ENCODE measurements at places on chromosomes 4 and X. TPM values are rescaled to one million over a fixed set of nuclear protein-coding genes. Genes with fewer than 3 reads are reported as not detected.

DNA sequence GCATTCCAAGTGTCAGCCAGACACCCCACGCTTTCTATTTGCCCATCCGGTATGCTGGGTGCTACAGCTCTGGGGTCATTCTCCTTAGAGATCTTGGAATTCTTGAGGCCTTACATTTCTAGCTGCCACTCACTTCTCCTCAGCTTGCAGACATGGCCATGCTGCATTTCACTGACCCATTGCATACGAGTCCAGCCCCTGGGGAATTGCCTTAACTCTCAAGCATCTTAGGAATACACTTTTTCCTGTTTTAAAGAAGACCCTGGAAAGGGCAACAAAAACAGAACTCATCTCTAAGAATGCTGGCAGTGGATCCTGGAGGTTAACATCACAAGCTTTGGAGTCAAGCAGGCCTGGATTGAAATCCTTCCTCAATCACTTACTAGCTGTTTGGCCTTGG is 122.0 kb upstream of the LNX1 start:
- DNase-seq, result no peak

GRCh38 chrX:103384672-103385071 is 8.3 kb downstream of the BEX3 start:
- DNase-seq, result no peak

DNA sequence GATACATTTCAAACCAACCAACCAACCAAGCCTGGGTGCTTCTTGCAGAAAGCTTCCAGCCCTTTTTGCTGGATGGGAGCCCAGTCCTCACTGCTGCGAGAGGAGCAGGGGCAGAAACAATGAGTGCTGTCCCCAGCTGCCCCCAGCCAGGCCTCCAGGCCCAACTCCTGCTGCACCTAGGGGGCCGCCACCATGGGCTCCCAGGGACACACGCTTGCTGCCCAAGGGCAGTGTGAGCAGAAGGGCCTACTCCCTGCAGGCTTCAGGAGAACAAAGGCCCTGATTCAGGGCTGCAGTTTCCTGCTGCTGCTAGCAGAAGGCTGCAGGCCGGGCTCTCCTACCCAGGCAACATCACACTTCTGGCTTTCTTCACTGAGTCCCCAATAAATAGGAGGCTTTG is 37.7 kb upstream of the ENPP6 start:
- no peak for DNase-seq

- no peak for DNase-seq
Measured at GRCh38 chrX:31969714-31970113, 897.9 kb upstream of the FTHL17 start.

- DNase-seq, result no peak
Measured at GRCh38 chrX:109927663-109928273, 75.1 kb upstream of the TMEM164 start.

DNA sequence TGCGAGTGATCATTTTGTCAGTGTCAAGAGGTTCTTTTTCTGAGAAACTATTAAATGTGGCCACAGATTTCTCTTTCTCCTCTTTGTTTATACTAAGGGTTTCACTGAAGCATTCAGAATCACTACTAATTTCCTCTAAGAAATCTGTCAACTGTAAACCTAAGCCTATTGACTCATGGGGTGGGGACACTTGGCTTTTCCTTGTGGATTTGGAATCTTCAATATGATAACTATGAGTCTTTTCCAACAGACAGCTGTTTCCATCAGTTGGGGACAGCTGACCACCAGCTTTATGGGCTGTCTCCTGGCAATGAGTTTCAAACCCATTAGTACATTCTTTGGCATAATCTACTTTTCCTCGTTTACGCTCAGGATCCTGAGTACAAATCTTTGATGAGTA is 13.8 kb downstream of the PGRMC1 start:
- no peak for DNase-seq

DNA sequence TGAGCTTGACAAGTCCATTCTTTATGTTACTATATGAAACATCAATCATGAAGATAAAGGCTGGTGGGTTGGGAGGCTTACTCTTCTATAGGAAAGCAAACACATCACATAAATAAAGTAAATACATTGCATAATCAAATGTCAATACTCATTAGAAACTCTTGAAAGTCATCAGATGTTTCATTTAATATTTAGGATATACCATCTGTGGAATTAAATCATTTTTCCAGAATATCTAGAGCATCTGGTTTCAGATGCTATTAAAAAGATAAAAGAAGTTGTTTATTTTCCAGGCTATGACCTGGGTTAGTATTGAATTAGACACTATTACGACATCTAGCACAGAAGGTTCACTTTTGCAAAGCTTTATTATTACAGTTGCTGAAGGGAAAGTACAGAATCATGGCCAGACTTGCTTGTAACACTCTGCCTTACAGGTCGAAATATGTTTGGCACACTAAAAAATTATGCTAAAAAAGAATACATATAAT is 72.6 kb downstream of the METTL14 start:
- no peak for DNase-seq

GRCh38 chrX:79138658-79139241 is 5.7 kb upstream of the GPR174 start:
- DNase-seq, result no peak

- no peak for DNase-seq
Measured at GRCh38 chr4:100177126-100177525, 13.1 kb downstream of the DDIT4L start.

Gene CLDN34
- polyA plus RNA-seq, result not detected

GRCh38 chr4:1233641-1234308 is 15.2 kb downstream of the CTBP1 start:
- peak; percentile 79 for DNase-seq

- no peak for DNase-seq
Measured at GRCh38 chr4:14225688-14226207, 598.2 kb upstream of the BOD1L1 start.

Gene GAGE13
- polyA plus RNA-seq, result not detected

Data from kidney (tissue), 22 donors.